ENCODE measurements at places on chromosomes 13 and 19.

- no peak for DNase-seq
Measured at GRCh38 chr19:45340232-45340898, at the start of gene KLC3. Gene KLC3 (plus strand): TSS chr19:45340750. CDS start chr19:45345542, 4,792 bp downstream.

GRCh38 chr13:110044551-110045111, 258.2 kb upstream of the IRS2 start:
- DNase-seq, result no peak

DNA sequence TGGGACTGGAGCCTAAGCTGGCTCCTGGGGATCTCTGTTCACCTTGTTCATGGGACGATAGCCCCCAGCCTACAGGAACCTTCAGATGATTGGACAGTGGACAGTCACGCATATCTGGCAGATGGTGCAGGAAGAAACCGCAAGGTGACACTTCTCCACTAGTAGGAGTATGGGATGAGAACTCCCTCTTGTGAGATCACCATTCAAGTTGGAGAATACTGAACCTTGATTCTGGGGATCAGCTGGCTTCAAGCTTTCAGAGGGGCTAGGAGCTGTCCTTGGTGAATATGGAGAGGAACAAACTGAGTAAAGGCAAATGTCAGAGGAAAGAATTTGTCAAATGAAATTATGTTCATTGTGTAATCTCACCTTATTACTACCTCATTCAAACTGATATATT, 204.5 kb downstream of the PDS5B start:
- DNase-seq, result no peak

- no peak for DNase-seq
Measured at GRCh38 chr13:74706801-74707200, 572.6 kb upstream of the KLF12 start.

GRCh38 chr13:81714513-81714912, 1373.6 kb upstream of the SPRY2 start:
- no peak for DNase-seq

DNA sequence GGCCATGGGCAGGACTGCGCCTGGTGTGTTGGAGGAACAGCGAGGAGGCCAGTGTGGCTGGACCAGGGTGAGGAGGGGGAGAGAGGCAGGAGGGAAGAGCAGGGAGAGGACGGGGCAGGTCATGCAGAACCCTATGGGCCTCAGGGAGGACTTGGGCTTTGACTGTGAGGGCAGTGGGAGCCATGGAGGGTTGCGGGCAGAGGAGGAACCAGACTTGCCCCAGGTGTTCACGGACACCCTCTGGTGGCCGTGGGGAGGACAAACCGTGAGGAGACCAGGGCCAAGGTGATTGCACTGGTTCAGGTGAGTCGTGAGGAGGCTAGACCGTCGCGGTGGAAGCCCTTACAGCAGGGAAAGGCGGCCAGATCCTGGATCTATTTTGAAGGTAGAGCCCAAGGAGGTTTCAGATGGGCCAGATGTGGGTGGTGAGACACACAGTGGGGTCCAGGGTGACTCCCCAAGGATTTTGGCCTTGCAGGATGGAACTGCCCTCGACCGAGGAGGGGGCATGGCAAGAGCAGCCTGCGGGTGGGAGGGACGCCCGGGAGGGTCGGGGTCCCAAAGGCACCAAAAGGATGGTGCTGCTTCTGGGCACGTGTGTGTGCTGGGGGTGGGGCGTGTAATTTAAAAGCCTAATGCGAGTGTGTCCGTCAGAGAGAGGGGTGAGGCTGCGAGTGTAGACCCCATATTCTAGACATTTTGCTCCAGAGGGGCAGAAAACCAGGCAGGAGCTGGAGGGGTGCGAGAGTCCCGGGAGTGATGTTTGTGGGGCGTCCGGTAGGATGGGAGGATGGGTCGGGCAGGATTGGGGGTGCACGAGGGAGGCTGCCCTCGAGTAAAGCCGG, 2.7 kb upstream of the REXO1 start:
- DNase-seq, result no peak

GRCh38 chr19:17504030-17504429, 7.4 kb upstream of the PGLS start:
- DNase-seq, result no peak

DNA sequence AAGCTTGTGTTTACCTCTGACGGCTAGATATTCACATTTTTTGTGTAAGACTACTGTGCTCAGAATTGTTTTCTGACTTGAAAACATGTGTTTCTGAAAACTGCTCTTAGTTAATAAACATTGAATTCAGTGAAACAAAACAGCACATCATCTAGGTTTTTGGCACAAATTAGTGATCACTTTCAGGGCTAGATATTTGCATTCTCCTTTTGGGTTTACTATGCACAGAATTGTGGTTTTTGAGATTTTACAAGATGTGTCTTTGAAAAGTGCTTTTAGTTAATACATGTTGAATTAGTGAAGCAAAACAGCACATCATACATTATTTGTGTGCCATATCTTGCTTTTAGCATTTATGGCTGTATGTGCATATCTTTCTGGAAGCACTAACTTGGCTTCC, 8.2 kb upstream of the PARP4 start:
- no peak for DNase-seq

GRCh38 chr19:10815007-10815536, 20.9 kb downstream of the TMED1 start:
- DNase-seq, result no peak

DNA sequence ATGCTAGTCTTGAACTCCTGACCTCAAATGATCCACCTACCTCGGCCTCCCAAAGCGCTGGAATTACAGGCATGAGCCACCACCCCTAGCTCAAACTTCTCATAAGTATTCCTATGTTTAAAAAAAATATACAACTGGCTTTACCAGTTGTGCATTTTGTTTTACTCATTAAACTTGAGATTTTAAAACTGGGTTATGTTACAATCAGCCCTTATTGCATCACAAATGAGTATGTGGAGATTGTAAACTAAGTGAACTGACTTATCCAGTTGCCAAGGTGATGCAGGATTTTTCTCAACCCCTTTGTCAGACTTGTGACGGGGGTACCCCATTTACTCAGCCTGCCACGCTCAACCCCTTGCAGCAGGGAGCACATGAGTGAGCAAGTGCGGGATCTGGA, 14.4 kb upstream of the GTF2F2 start:
- DNase-seq, result no peak

DNA sequence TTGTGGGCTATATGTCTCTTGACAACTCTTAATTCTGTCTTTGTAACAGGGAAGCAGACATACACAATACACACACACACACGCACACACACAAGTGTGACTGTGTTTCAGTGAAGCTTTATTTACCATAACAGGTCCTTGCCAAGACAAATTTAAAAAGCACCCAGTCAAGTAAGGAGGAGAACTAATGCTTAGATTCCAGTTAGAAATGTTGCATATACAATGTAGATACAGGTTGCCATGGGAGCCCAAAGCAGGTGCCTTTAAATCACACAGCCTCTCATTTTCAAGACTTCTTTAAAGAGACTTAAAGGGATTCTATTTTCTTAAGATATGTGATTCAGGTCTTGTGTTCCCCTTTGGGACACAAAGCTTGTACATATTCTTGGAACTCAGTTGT, 1551.9 kb downstream of the EFNB2 start:
- no peak for DNase-seq

DNA sequence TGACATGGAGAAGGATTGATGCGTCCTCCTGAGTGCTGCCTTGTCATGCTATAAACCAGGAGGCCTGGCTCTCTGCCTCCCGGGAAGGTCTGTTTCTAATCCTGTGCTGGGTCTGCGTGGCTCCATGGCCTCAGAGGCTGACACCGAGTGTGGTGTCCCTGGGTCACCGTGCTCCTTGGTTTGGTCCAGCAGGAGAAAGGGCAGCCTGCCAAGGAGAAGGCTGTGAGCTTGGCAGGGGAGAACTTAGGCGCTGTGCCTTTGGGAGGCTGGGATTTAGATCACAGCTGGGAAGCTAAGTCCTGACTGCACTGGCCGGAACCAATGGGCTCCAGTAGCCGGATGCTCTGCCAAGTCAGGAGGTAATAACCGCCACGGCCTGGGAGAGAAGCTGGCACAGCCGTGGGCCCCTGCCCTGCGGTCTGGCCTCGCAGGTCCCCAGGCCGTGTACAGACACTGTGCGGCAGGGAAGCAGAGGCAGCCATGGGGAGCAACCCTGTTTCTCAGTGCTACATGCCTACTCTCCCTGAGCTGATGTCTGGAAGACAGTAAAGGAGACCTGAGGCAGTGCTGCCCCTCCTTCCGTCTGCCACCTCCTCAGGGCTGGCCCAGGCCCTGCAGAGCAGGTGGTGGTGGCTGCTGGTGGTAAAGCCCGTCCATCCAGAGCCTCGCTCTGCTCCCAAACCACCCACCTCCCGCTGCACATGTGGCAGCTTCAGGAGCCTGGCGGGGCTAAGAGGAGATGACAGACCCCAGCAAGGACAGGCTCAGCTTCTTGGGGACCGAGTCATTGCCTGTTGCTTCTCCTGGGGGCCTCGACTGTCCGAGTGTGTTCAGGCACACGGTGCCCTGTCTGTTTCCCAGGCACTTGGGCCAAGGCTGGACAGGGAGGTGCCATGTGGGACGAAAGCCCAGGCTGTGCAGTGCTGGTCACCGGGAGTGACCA, 44.9 kb downstream of the C13orf46 start:
- no peak for DNase-seq

DNA sequence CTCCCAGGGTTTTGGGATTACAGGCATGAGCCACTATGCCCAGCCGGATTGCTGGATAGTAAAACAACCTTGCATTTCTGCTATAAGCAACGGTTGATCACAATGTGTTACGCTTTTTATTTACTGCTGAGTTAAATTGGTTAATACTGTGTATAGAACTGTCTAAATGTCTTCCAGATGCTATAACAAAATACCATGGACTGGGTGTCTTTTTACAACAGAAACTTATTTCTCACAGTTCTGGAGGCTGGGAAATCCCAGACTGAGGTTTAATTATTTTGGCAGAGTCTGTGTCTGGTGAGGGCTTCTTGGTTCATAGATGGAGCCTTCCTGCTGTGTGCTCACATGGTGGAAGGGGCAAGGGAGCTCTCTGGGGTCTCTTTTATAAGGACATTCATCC, 65.5 kb downstream of the ING1 start:
- no peak for DNase-seq

DNA sequence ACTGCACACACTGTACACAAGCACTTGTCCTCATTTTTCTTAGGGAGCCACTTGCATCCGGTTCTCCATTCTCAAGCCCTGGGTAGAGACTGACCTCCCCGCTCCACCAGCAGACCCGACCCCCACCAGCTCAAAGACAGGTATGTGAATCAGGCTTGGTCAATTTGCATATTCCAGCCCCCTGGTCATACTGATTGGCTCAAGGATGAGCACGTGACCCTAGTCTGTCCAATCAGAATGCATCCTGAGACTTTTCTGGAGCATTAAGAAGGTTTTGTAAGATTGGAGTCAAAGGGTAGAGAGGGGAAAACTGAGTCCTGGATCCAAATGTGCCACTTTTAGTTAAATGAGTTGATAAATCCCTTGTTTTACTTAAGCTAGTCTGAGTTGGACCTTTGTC, 34.1 kb downstream of the NOTCH3 start:
- no peak for DNase-seq

GRCh38 chr19:12703046-12703445, 6.6 kb upstream of the FBXW9 start:
- DNase-seq, result no peak

DNA sequence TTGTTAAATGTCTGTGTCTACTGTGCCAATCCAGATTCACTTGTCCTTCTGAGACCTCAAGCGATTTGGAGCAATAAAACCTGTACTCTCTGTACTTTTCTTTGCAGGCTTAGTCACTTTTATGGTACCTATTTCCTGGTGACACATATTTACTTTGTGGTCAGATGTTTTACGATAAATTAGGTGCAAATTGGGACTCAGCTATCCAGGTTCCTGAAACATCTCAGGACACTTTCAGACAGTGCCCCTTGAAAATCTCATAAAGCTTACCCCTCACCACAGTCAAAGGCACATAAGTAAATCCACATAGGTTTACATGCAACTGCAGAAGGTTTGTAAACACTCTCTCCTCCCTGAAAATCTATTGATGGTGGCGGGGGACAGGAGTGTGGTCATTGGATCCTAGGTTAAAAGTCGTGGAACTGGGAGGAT, 438.8 kb downstream of the EFNB2 start:
- DNase-seq, result no peak

DNA sequence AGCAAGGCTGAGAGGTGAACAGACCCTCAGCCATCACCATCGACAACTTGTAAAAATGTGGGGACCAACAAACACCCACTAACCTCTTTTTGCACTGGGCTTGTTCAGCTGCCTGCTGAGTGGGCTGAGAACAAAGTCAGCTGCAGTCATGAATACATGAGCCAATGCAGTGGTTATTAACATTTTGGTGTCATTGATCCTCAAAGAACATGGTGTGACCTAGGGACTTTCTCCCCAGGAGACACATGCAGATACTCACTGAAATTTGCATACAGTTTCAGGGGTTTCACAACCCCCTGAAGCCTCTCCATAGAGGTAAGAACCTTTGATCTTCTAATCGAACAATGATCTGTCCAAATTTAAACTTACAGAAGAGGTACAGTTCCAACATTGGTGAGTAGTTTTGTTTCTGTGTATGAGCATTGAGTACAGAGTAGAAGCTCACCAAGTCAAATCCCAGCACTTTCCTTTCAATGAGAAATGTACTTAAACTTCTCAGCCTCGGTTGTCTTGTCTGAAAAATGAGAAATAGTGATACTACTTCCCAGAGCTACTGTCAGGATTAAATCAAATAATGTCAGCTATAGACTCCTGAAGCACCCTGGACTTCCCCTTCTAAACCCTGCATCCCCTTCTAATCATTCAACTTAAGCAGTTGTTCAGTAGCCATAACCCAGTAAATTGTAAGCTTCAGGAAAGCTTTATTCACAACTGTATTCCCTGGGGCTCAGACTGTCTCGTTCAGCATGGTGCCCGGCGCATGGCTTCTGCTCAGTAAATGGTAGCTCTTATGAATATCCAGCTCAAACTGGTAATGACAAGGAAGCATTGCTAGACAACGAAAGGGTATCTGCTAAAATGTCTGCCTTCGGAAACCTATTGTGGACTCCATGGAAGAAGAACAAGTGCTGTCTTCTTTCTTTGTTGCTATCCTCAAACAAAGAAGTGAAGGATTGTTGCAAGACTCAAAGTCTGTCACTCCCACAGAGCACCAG, 148.7 kb downstream of the FOXO1 start:
- DNase-seq, result no peak

DNA sequence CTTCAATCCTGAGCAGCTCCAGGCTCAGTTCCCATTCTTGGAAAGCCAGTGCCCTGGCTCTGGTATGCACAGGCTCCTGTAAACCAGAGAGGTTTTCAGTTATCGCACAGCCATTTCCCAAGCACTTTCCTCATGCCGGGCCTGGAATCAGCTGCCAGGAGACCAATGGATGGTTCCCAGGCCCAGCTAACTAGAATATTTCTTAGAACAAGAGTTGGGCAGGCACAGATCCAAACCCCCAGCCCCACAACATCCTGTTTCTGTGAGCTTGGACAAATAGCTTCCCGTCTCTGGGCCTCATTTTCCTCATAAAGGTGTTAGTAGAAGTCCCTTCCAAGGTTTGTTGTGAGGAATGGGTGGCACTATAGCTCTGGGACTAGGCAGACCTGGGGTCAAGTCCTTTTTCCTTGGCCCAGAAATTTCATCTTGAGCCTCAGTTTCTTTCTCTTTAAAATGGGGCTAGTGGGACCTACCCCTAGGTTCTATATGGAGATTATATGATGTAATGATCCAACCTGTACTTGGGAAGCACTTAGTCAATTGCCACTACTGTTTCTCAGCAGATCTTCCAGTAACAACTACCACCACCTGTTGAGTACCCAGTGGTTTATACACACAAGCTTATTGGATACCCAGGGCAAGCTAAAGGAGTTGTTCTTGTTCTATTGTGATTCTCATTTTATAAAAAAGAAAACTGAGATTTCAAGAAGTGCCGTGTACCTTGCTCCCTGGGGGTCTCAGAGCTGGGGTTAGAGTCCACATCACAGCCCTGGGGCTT, 5.1 kb upstream of the CCDC97 start:
- no peak for DNase-seq
